ENCODE measurements at places on chromosomes 2 and 18.

DNA sequence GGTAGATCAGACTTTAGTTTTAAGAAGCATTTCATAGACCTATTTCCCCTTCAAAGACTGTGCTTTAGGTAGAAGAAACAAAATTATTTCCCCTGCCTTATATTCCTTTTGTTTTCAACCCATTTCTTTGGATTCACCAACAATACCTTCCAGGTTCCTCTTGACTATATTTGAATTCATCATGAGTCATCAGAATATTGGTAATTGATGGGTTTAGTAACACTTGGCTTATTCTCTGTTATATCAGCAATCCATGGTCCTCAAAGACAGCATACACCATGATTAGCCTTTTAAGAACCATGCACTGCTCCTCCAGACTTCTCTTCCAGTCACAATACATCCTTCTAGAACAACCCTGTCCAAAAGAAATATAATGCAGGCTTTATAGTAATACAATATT is 83.0 kb upstream of the NOSTRIN start:
- DNase-seq: no peak

GRCh38 chr2:501130-501529 is 176.1 kb downstream of the TMEM18 start:
- no peak for DNase-seq

GRCh38 chr2:107448160-107448559 is 378.5 kb upstream of the RGPD4 start:
- no peak for DNase-seq

DNA sequence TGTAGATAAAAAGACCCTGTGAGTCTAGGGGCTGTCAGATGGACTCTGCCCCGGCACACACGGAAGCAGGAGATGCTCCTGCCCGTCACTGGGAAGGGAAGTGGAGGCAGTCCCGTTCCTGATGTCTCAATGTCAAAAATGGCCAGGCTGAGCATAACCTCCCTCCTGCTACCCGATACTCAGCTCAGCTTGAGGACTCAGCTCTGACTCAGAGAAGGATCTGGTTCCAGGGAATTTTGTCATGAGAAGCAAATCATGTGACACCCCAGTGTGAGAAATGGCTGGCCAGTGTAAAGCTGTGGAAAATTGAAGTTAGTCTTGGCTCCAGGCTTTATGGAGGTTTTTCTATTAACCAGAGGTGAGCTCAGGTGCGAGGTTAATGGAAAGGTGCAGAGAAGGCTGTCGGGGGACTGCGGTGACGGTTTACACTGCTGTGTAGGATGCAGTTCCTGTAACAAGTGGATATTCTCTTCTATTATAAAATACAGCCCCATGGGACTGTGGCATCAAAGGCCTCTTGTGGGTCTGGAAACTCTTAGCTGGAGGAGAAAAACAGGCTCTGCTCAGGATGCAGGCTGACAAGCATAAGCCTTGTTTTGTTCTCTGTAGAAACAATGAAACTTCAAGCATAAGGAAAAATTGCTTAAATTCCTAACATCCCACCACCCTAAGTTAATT is 24.7 kb upstream of the AGAP1 start:
- DNase-seq: no peak

DNA sequence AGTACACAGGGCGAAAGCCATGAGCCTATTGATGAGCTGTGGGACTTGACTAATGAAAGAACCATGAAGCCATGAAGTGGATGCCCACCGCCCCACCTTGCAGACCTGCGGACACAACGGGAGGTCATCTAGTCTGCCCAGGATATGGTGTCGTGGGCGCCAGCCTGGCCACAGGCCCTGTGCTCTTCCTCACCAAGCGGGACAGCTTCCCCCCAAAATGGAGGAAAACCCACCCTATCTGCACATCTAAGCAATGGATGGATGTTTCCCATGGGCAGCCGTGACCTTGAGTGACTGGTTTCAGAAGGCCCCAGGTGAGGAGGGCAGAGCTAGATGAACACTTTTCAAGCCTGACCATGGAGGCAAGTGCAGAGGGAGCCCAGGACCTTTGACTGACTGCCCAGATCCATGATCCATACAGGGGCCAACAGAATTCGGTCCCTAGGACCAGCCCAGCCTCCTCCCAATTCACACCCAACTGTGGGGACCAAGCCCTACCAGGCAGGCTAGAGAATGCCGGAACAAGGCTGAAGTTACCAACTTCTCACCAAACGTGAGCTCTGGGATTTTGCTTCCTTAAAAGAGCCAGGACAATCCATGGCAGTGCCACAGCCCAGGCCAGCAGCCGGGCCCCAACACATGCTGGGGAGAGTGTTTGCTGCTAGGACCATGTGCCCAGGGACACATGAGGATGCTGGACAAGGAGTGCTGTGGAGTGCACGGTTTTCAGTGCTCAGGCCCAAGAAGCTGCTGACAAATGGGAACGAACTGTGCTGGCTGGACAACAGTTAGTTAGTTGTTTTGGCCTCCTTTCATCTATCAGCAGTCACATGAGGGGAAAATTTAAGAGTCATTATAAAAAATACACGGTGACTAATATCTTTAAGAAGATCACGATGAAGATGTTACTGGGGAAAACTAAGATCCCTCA is 249.4 kb downstream of the HDAC4 start:
- no peak for DNase-seq

DNA sequence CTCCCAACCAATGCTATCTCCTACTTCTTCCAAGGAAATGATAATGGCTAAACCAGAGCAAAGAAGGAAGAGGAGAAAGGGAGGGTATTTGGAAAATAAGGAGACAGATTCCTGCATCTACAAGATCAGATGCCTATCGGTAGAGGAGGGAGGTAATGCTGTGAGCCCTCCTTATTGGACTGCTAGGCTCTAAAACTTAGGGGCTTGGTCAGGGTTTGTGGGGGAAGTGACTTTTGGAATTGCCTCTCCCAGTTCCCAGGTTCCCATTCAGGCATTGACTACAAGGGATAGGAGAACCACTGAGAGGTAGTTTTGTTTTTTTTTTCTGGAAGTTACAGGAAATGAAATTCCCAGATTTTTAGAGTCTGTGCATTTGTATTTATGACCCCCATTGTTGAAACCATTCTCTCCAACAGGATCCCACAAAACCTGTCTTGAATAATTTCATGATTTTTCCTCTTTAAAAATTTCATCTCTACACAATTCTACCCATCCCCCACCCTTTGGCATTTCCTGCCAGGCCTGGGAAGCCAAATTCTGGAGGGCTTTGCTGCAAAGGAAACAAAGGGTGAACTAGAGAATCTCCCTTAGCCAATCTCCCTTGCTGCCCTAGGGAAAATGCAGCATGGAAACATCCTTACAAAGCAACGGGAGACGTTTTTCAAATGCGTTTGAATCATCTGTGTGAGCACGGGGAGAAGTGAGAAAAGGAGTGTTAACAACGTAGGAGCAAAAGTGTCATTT is 282.1 kb upstream of the EPAS1 start:
- no peak for DNase-seq

Data from activated CD8-positive, alpha-beta memory T cell treated with anti-CD3 and anti-CD28 coated beads for 4 hours (primary cell).